Inflammatory macrophage (primary cell): ENCODE measurements at places on chromosomes 6 and 20.

DNA sequence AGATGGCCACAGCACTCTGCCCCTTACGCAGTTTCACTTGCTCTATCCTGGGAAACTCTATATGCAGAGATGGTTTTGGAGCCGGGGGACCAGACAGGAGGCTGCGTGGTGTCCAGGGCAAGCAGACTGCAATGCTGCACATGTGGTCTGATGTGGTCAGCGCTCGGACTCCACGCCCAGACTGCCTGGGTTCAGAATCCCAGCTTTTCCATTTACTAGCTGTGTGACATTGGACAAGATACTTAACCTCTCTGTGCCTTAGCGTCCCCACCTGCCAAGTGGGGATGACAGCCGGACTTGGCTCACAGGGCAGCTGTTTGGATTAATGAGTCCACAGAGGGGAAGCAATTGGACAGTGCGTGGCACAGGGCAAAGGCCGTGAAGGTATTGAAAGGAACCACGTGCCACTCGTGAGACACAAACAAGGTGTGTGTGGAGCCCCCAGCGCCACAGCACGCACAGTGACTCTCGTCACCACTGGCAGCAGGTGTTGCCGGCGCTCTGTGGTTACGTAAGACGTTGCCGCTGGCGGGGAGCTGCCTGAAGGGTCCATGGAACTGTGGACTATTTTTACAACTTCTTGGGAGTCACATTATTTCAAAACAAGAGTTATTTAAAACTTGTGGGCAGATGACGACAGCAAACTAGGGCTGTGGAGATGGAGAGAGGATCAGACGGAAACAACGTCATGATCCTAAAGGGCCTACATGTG is 201.4 kb downstream of the PREX1 start:
- peak; percentile 84 for DNase-seq

DNA sequence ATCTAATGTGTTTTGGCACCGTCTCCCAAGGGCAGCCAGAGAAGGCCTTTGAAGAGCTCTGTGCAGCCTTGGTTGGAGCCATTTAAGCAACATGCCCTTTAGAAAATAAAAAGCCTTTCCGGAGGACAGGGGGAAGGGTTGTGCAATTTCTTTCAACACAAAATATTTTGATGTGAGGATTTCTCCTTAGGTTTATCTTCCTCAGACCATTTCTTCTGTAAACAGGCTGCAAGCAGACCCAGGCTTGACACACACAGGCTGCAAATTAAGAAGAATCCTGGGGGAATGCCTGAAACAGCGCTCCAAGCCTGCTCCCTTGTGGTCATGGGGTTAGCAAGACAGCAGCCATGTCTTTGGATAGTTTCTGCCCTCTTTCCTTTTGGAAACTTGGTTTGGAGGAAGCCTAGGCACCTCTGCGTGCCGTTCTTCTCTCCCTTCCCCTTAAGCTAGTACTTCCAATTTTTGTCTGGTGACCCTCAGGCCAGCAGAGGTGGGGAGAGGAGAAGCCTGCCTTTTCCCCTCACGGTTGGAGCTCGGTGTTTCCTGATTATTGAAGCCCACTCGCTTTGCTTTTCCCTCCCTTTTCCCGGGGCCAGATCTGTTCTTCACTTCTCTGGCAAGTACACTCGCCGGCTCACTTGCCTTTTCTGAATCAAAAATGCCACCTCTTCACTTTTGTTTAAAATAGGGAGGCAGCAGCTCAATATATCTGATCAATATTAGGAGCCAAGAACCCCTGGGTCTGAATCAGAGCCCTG is 39.6 kb upstream of the NOX3 start:
- no peak for DNase-seq

DNA sequence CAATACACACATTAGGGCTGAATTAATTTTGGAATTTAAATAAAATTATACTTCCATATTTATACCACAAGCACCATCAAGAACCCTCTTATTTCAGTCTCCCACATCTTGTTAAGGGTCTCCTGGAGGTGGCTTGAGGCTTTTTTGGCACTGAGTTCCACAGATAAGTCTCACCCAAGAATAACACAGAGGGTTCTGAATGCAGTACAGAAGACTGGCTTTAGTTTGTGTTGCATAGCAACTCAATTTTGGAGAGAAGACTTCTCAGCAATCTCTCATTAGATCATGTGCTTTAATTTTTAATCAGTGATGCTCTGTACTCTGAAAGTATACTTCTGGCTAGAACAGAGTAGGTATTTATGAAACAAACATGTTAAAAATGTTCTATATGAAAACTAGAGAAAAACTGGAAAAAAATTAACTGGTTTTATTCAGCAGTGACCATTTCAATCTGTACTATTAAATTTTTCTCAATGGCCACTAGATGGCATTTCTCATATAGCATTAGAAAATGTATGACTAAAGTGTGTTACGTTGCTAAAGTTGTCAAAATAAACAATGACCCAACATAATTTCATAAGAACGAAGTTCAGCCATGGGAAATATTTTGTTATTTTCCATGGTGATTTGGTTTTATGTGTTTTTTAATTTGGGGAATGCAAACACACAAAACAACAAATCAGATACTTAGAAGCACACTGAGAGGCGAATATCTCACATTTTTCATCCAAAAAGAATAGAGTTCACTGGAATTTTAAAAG is 32.7 kb upstream of the MAP7 start:
- DNase-seq: peak; percentile 86

DNA sequence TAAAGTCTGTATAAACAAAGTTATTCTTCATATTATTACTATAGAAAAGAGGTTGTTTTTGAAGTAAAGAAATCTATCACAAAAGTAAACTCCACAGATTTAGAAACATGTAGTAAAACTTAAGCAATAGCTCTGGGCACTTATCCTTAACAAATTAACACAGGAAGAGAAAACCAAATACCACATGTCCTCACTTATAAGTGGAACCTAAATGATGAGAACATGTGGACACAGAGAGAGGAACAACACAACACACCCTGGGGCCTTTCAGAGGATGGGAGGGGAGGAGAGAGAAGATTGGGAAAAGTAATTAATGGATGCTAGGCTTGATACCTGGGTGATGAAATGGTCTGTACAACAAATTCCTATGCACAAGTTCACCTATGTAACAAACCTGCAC is 57.2 kb downstream of the C6orf58 start:
- DNase-seq: no peak

DNA sequence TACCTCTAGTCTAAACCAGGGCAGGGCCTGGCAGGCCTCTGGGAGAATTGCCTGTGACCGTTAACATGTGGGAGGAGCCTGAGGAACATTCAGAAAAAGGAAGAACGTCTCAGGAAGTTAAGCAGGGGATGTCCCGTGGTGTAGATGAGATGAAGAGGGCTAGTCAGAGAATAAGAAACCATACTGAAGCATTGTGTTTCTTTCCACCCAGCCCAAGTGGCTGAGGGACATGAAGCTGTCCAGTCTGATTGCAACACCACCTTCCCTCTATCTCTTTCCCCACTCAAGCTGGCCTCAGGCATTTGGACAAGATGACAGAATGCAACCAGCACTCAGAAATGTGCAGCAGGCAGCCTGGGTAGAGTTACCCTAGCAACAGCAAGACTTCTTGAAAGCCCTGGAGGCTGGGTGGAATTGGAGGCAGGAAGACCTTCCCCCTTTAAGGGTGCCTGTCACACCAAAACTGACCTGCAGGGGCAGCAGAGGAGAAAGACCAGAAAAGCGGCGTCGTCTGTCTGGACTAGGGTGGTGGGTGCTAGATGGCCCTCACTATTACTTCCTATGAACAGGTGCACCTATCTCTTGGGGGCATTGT is 186.1 kb downstream of the UNC5CL start:
- peak; percentile 82 for DNase-seq
